ENCODE measurements at places on chromosomes 3 and 15. TPM values are rescaled to one million over a fixed set of nuclear protein-coding genes. Genes with fewer than 3 reads are reported as not detected.

DNA sequence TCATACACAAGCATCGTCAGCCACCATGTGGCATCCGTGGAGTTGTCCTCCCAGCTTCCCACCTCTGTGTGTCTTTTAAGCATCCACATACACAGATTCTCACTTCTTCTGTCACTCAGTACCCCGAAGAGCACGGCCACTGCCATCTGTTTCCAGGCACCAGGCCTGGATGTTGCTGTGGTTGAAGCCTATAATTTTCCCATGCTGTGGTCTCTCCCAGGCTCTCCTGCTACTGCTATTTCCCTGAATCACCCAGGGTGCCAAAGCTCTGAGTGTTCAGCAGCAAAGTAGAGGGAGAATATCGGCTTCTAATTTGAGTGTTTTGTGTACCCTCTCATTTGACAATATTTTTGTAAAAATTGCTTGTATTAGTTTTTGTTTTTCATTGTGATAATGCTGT, 265.7 kb downstream of the DIPK2A start:
- DNase-seq, result no peak

DNA sequence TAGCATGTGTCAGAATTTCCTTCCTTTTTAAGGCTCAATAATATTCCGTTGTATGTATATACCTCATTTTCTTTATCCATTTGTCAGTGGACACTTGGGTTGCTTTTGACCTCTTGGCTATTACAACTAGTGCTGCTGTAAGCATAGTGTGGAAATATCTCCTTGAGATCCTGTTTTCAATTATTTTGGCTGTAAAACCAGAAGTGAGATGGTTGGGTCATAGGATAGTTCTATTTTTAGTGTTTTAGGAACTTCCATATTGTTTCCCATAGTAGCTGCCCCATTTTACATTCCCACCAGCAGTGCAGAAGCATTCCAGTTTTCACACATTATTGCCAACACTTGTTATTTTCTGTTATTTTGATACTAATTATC, 70.4 kb upstream of the C15orf39 start:
- DNase-seq, result no peak

DNA sequence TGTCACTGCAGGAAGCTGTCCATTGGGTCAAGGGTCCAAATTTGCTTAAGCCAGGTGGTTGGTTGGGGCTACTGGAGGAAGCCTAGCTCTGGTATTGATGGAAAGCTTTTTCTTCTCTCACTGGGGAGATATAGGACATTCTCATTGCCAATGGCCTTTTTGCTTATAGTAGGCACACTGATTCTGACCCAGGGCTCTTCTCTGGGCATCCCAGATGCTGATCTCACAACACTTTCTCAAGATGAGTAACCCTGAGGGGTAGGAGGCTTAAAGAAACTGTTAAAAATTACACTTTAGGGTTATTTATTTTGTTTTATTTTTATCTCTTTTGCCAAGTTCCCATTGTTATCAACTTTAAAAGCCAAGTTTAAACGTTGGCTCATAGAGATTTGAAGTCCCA, 337.8 kb downstream of the LRRC3B start:
- DNase-seq, result no peak

DNA sequence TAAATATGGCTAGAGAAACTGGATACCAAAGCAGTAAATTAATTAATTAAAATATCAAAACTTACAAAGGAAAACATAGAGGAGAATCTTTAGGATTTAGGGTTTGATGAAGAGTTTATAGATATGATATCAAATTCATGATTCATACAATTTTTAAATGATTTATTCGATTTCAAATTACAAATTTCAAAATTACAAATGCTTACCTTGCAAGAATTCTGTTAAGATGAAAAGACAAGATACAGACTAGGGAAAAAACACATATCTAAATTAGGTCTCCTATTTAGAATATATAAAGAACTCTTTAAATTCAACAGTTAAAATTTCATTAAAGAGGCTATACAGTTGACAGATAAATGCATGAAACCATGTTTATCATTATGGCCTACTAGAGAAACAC, 930.7 kb downstream of the ZPLD1 start:
- no peak for DNase-seq

GRCh38 chr3:159059395-159059794, 257.5 kb downstream of the MFSD1 start:
- DNase-seq, result no peak

MDFIC2 gene
- not detected for polyA plus RNA-seq

Data from left renal pelvis (tissue), 4 donors.